ENCODE measurements at places on chromosomes 12 and 14. TPM values are rescaled to one million over a fixed set of nuclear protein-coding genes. Genes with fewer than 3 reads are reported as not detected.
A peak's percentile ranks its signal among the peaks of the same experiment; 100 is the strongest.

Gene KLRC4
- total RNA-seq: not detected

Gene CLEC4D
- total RNA-seq: 0.56 TPM

Gene KCNH5
- total RNA-seq: 0.06 TPM

Gene CLEC1B
- total RNA-seq: 1.2 TPM

Gene XPOT
- total RNA-seq: 32.1 TPM

Gene NRIP2
- total RNA-seq: not detected

- DNase-seq: no peak
- H3K36me3 ChIP-seq: no peaks in the 10 kb centered on the region
- no peak overlapping the region for H3K4me3 ChIP-seq
- H3K27ac ChIP-seq: no peak overlapping the region
These were observed 180.4 kb upstream of the ATP2B1 start for GRCh38 chr12:89889062-89889461.

- H3K4me1 ChIP-seq: no peaks in the 10 kb centered on the region
- H3K27me3 ChIP-seq: no peaks in the 10 kb centered on the region
- H3K4me3 ChIP-seq: no peak overlapping the region
- no peak overlapping the region for H3K27ac ChIP-seq
- no peaks in the 10 kb centered on the region for H3K36me3 ChIP-seq
These were observed 326.7 kb downstream of the ADGRD1 start for GRCh38 chr12:131280426-131280825.

DNA sequence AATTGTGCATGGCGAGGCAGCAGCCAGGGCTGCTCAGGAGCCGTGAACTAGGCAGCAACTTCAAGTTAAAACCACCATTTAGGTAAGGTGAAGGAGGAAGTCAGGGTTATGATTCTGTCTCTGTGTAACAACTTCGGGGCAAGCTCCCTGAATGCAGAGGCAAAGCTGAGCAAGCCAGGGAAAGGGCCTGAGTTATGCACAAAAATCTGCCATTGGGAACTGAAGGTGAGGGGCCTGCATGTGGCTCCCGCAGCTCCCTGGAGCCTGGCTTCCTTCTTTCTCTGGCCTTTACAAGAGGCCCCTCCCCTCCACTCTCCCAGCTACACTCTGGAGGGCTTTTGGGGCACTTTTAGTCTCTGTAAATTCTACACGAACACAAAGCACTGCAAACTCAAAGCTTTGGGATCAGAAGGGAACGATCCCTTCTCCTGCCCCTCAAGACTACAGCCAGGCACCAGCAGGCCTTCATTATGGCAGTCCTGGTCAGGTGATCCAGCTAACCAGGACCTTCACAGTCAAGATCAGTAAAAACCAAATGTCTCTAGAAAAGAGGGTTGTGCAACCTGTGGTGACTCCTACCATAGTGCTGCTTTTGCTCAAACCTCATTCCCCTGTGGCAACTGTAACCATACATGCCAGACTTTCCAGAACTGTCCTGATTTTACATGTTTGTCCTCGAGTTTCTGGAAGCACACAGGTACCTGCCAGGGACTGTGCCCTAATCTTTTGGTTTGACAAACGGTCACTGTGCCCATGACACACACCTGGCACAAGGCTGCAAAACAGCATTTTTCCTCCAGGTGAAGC lies 67.2 kb upstream of the PTGR2 start:
- no peaks in the 10 kb centered on the region for H3K36me3 ChIP-seq
- no peaks in the 10 kb centered on the region for H3K27me3 ChIP-seq
- H3K27ac ChIP-seq: peak overlapping the region; percentile 91
- H3K4me3 ChIP-seq: no peak overlapping the region

- no peak overlapping the region for H3K27ac ChIP-seq
- no peak for DNase-seq
- H3K36me3 ChIP-seq: no peaks in the 10 kb centered on the region
- H3K27me3 ChIP-seq: no peaks in the 10 kb centered on the region
- no peaks in the 10 kb centered on the region for H3K4me1 ChIP-seq
These were observed 36.6 kb downstream of the MNAT1 start for GRCh38 chr14:60771117-60771516.

GRCh38 chr12:46065412-46066166 lies 75.2 kb upstream of the SCAF11 start:
- no peak for DNase-seq
- H3K4me1 ChIP-seq: no peaks in the 10 kb centered on the region
- no peaks in the 10 kb centered on the region for H3K36me3 ChIP-seq
- H3K27ac ChIP-seq: no peak overlapping the region
- H3K27me3 ChIP-seq: no peaks in the 10 kb centered on the region

GRCh38 chr14:75770635-75771034 lies 109.6 kb downstream of the TTLL5 start:
- no peak overlapping the region for H3K27ac ChIP-seq
- H3K27me3 ChIP-seq: no peaks in the 10 kb centered on the region
- no peak overlapping the region for H3K4me3 ChIP-seq
- DNase-seq: no peak
- H3K36me3 ChIP-seq: peaks cover 11% of the 10 kb centered on the region
- no peaks in the 10 kb centered on the region for H3K4me1 ChIP-seq
